Activated T-cell treated with anti-CD3 and anti-CD28 coated beads, Interleukin-2, amount 50 U/mL, for 48 hours (primary cell): ENCODE measurements at places on chromosomes 2 and 18.
A peak's percentile ranks its signal among the peaks of the same experiment; 100 is the strongest.

DNA sequence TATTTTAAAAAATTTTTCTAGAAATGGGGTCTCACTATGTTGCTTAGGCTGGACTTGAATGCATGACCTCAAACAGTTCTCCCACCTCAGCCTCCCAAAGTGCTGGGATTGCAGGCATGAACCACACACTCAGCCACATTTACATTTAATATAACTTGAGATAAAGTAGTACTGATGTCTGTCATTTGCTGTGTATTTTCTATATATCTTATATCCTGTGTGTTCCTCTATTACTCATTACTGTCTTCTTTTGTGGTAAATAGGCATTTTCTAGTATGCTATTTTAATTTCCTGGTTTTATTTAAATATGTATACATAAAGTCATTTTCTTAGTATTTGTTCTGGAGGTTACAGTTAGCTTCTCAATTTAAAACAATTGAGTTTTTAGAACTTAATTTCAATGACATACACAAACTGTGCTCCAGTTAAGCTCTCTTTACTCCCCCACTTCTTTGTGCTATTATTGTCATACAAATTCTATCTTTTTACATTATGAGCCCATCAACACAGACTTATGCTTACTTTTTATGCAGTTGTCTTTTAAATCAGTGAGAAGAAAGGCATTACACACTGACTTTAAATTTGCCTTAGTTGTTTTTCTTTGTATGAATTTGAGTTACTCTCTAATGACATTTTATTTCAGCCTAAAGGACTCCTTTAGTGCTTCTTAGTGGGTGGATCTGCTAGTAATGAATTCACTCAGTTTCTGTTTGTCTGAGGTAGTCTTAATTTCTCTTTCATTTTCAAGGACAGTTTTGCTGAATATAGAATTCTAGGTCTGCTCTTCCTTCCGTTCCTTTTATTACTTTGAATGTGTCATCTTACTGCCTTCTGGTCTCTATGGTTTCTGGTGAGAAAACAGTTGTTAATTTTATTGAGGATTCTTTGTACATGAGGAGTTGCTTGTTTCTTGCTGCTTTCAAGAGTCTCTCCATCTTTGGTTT, 6.2 kb upstream of the INPP4A start:
- DNase-seq, result no peak

DNA sequence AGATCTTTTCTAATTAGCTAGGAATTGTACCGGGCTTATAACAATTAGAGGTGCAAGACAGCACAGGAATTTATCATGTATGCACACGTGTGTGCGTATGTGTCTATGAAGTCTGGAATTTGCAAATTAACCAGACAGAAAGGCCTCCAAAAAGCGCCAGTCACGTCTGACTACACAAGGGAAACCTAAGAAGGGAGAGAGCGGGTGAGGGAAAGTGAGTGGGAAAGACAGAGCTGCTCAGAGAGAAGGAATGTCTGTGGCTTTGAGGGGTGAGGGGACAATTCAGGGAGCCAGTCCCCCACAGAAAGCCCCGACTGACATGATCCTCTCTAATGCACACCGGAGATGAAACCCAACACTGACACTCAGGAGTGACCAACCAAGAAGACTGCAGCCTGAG, 197.7 kb upstream of the SH3BP4 start:
- no peak for DNase-seq

DNA sequence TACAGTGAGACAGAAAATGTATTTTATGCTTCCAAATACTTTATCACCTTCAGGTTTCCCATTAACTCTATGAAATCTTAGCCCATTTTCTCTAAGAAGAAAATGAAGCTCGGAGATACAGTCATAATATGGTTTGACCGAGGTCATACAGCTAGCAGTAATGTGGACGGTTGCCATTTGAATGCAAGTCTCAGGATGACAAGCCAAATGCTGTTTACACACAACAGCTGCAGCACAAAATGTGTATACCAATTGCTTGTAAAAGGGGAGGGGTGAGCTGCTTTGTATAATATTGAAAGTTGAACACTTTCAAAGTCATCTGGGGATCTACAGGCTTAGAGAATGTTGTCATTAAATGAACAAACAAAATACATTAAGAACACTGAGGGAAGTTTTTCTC, 93.8 kb upstream of the FSIP2 start:
- no peak for DNase-seq

- no peak for DNase-seq
Measured at GRCh38 chr18:52275817-52276216, 64.2 kb upstream of the DCC start.

DNA sequence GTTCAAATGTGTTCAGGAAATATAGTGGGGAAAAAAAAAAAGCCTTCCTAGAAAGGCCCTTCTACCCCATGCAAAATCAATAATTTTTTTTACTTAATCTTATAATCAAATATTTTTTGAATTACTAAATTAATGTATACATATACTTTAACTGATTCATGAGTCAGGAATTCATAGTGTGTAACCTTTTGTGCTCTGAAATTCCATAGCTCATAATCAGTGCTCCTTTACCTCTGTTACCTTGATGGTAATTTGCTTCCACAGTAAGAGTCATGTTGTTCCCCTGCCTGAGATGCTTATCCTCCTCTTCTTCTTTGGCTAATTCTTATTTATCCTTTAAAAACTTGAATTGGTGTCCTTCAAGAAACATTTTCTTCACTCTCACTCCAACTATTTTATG, 414.2 kb downstream of the THSD7B start:
- no peak for DNase-seq

DNA sequence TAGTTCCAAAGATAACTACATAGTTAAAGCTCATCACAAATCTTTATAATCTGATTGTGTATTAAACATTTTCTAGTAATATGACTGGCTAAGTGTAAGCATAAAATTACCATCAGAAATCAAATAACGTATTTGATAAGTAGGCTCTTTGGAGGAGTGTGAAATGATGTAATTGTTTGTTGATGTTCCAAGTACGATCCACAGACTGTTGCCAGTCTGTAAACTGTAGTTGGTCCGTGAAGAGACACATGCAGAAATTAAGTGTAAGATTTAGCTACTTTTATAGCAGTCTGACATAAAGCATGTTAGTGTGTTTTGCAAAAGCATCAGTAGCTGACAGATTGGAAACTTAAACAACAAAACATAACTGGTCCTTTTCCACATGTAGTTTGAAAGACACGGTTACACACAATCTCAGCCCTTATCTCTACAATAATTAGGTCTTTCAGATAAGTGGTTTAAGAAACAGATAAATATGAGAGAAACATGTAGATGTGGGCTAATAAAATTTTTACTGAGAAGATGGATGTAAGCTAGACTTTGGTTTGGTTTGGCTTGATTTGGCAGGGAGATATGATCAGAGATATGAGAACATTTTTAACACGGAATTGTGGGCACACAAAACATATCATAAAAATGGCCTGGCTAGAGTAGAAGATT, 115.0 kb upstream of the EPB41L5 start:
- no peak for DNase-seq

GRCh38 chr2:146661473-146662096, 1183.2 kb upstream of the ACVR2A start:
- DNase-seq, result no peak

- DNase-seq, result no peak
Measured at GRCh38 chr2:158762336-158762735, 32.8 kb upstream of the DAPL1 start.

DNA sequence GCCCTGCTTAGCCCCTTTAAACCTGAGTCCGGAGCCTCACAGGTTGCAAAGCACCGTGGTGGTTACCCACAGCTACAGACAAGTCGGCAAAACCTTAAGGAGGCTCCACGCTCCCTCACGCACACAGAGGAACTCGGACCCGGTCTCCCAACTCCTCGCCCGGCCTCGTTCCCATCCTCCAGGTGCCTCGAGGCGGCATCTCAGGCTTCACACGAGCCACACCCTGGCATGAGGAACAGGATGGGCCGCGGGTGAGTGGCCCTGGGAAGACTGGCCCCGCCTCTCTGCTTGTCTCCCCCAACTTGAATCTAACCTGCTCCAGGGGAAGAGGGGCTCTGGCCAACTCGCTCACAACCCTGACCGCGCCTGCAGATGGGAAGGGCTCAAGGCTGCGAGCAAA, 97.4 kb downstream of the EIPR1 start:
- DNase-seq, result no peak

- DNase-seq, result no peak
Measured at GRCh38 chr2:160247296-160248035, 47.4 kb upstream of the ITGB6 start.

GRCh38 chr2:239295377-239296019, 105.3 kb downstream of the HDAC4 start:
- DNase-seq, result no peak

GRCh38 chr2:187138265-187138664, 289.3 kb upstream of the ZSWIM2 start:
- DNase-seq, result no peak

DNA sequence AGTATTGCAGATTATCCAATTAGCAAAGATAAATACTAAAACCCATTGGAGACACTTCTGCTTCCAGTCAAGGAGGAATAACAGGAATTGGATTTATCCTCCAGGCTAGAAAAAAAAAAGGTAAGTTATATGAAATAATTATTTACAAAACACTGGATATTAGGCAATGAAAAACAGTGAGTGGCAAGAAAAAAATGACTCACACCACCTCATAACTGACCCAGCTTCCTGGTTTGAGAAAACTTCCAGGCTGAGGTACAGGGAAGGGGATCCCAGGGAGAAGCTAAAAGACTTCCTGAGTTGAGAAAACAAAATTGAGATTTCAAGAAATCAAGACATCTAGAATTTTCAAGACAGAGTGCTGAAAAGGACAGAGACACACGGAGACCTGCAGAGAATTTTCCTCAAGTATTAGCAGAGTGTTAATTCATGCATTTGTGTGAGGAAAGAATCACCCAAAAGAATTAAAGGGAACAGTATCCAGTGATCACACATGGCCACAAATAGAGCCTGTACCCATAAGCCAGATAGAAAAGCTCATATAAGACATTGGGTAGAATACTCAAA, 17.4 kb downstream of the SRD5A2 start:
- no peak for DNase-seq

DNA sequence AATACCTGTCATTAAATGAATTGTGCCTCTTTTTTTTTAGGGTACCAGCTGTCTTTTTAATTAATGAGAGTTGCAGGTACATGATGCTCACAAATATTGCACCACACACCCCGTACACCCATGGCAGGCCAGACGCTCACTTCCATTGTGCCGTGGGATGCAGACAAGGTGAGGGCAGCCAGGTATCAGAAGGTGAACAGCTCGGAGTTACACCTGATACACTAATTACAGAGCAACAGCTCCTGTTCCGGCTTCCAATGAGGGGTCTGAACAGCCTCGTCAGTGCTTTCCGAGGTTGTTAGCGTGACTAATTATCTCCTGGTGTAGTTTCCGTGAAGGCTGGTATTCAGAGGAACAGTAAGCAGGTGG, 442.8 kb downstream of the ZNF516 start:
- DNase-seq, result no peak

- DNase-seq, result no peak
Measured at GRCh38 chr2:25615386-25615785, 58.0 kb downstream of the DTNB start.

DNA sequence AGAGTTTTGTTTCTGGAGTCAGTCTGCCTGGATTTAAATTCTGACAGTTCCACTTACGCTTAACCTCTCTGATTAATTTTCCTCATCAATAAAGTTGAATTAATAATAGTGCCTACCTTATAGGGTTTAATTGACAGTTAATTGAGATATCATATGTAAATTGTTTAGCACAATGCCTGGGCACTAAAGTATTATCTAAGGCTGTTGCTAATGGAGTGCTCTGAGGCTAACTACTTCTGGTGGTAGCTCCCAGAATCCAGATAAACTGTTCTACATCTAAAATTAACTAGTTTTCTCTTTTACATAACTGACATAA, 185.6 kb upstream of the STON1 start:
- DNase-seq, result no peak

GRCh38 chr2:202201220-202202160, 36.9 kb downstream of the SUMO1 start:
- DNase-seq, result no peak

DNA sequence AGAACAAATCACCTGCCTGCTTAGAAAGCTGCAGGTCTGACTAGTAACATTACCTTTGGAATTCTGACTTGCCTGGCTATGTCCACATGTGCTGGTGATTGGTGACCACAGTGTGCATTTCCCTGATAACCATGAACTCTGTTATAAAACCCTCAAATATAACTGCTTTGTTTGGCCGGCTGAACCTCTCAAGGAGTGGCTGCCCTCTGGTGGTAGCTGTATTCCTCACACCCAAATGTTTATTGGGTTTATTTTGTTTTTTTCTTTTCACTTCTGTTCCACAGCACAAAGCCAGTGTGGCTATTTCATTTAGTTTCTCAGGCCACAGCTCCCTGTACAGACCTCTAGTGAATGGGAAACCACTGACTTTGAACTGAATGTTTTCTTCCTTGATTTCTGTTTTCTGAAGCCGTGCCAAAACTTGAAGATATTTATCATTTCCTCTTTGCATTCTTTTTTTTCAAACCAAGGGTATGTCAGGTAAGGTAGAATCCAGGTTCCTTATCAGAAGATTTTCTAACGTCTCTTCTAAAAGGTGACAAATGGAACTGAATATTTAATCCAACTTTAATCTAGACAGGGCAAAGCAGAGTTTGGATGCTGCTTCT, 549.0 kb upstream of the VRK2 start:
- DNase-seq, result peak; percentile 25

DNA sequence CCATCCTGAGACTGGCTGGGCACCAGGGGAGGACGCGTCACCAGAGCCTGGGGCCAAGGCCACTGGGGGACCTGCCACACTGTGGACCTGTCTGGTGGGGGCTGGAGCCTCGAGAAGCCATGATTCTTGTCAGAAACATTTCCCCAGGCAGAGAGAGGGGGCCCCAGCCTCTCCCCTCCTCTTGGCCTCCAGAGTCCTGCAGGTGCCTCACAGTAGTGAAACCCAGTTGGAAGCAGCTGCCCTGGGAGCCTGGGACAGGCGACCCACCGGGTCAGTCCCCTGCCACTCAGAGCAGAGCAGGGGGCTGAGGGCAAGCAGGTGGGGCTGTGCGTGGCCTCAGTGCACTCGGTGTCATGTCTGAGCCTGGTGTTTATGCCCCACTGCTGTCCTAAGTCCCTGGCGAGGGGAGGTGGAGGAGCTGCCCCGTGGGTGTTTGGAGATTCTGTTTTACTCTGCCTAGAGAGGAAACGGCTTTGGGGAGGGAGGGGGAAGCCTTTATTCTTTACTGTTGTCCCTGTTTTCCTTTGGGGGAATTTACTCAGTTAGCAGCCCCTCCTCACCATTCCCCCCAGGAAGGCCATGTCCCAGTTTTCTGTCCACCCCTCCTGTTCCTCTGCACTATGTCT, 7.7 kb downstream of the OXER1 start:
- DNase-seq, result no peak
